ENCODE measurements at places on chromosomes 11 and 22.

DNA sequence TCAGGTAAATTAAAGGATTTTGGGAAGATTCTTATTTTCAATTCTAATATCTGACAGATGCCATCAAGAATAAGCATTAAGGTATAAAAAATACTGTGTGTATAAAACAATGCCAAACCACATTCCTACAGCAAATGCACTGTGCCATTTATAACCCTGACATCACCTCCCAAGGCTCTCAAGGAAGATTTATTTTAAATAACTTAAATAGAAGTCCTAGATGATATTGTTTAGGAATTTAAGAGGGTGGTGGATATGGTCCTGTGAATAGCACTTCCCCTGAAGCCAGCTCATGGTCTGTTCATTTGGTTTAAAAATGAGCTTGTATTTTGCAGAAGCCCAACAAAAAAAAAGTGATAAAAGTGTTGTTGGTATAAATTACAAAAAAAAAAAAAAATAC, 32.1 kb downstream of the PPIL2 start:
- no peak for DNase-seq

DNA sequence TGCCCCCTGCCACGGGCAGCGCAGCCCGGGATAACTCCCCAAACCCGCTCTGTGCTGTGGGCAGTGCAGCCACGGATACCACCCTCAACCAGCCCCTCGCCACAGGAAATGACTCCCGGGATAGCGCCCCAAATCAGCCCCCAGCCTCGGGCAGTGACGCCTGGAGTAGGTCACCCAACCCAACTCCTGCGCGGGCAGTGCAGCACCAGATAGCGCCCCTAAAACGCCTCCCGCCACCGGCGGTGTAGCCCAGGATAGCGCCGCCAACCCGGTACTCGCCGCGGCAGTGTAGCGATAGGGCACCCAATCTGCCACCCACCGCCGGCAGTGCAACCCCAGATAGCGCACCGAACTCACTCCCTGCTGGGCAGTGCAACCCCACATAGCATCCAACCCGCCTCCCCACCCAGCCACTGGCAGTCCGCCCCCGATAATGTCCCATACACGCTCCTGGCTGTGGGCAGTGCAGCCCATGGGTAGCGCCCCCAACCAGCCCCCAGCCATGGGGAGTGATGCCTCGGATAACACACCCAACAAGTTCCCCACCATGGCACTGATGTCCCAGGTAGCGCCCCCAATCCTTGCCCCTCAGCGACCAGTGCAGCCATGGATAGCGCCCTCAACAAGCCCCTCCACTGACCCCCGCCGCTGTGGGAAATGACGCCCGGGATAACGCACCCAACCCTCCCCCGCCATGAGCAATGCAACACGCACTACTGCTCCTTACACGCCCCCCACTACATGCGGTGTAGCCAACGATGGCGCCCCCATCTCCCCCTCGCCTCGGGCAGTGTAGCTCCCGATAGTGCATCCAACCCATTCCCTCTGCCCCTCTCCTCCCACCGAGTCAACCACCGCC, 1.5 kb downstream of the RFPL2 start:
- DNase-seq: no peak

GRCh38 chr11:72070491-72070890, 9.9 kb downstream of the NUMA1 start:
- DNase-seq: no peak

- DNase-seq: no peak
Observed at GRCh38 chr11:94862926-94863880, 95.0 kb downstream of the AMOTL1 start.

DNA sequence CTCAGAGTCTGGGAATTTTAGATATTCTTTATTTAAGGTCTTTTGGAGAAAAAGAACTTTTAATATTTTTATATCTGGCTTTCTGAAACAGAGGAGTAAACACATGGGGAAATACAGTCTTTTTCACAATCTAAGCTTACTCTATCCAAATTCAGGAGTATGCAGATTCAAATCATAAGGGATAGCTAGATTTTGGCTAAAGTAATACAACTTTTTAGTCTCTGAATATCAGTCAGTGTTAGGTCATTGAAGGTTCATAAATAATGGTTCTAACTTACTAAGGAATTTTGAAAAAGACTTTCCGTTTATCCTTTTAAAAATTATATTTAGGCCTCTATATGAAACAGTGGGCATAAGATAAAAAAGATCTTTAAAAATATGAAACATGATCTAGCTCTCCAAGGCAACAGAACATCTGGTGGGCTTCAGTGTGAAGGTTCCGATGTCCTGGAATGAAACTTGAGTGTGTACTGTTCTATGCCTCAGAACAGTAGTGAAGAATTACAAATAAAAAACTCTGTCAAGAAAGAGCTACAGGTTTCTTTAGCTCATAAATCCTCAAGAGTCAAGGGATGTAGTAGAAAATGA, 165.2 kb upstream of the PDGFD start:
- DNase-seq: no peak

GRCh38 chr11:91835051-91835560, 389.5 kb upstream of the FAT3 start:
- DNase-seq: no peak
